Stimulated activated CD8-positive, alpha-beta memory T cell treated with anti-CD3 and anti-CD28 coated beads, Interleukin-15, amount 100 ng/mL, for 24 hours (primary cell): ENCODE measurements at places on chromosomes 2 and 18.

- no peak for DNase-seq
Measured at GRCh38 chr2:38421274-38422056, 44.4 kb upstream of the ATL2 start.

DNA sequence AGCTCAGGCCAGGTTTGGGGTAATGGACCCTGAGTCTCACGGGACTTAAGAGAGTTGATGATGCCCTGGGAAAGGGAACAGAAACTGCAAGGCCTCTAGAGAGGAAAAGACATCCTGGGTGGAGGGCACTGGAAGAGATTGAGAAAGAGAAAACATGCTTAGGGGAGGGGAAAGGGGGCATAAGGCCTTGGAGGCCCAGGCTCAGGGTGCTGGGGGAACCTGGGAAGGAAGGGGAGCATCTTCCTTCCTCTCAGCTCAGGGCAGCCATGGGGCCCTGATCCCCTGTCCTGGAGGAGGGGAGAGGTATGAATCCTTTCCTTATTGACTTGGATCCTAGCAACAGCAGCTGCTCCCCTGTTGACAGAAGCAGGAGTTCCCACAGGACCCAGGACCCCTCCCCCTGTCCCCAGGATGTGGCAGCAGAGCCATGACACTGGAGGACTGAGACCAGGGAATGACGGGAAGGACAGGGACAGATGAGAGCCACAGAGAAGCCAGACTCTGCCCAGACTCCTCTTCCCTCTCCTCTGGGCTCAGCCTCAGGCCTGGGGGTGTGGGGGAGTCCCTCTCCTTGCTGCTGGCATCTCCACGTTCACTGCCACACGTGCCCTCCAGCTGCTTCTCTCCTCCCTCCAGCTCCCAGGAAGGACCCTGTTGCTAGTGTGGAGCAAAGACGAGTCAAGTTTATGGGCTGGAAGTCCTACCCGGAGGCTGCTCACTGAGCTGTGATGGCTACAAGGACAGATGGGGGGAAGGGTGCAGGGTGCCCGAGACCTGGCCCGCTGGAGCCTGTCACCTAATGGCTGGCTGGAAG lies 815 bp downstream of the GPBAR1 start:
- no peak for DNase-seq

DNA sequence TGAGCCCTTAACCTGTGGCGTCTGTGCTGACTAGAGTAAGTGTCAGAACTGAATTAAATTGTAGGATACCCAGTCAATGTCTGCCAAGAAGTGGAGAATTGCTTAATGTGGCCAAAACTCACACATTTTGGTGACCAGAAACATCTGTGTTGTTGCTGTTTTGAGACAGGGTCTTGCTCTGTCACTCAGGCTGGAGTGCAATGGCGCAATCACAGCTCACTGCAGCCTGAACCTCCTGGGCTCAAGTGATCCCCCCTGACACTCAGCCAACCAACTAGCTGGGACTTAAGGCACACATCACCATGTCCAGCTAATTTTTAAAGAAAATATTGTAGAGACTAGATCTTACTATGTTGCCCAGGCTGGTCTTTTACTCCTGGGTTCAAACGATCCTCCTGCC lies 34.4 kb upstream of the RTN4 start:
- DNase-seq, result no peak

DNA sequence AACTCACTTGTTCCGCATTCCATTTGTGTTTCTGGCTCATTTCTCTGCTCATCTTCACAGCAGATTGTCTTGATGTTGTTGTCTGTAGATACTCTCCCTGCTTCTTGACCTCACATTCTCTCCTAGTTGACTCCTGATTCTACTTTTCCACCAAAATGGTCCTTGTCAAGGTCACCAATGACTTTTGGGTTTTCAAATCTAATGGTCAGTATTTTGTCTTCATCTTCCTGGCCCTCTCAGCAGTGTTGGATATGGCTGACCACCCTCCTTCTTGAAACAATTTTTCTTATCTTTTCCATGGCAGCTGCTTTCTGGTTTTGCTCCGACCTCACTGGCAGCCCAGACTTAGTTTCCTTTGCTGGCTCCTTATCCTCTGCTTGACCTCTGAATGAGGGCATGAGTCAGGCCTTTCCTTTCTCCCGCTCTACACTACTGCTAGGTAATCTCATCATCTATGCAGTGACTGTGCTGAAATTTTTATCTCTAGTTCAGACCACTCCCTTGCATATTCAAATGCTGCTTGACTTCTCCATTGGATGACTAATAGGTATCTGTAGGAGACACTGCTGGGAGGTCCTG lies 386.6 kb upstream of the SPRED2 start:
- DNase-seq, result no peak

GRCh38 chr2:168895771-168896170 lies 5.3 kb upstream of the G6PC2 start:
- DNase-seq, result no peak

GRCh38 chr2:172704072-172704936 lies 31.3 kb upstream of the RAPGEF4 start:
- DNase-seq, result no peak

DNA sequence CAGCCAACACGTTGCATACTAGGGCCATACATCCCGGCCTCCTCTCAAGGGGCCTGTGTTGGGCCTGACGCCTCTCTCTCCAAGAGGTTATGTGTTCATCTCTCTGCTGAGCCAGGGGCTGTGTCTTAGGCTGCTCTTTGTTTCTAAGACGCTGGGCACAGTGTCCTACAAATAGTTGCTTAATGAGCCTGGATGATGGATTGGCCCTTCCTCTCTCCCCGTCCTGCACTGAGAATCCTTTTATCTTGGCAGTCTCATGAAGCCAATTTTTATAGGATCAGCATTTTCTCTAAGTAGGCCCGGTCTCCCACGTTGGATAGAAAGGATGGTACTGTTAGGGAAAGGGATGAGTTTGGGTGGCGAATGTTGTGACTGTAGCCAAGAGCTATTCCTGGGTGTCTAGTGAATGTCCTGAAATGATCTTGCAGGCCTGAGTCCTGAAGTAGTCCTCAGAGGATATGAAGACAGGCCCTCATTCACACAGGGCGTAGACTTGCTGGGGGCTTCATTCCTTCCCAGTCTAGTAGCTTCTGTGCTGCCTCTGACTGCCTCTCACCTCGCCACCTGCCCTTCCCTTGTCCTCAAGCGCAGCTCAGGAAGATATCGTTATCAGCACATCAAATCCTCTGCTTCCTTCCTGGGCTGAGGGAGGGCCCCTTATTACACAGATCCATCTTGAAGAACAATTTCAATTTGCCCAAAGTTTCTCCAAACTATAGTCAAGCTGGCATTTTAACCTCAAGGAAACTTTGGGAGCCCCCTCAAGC lies 8.8 kb downstream of the LBH start:
- DNase-seq, result no peak

- no peak for DNase-seq
Measured at GRCh38 chr2:214069254-214069653, 341.6 kb upstream of the VWC2L start.

DNA sequence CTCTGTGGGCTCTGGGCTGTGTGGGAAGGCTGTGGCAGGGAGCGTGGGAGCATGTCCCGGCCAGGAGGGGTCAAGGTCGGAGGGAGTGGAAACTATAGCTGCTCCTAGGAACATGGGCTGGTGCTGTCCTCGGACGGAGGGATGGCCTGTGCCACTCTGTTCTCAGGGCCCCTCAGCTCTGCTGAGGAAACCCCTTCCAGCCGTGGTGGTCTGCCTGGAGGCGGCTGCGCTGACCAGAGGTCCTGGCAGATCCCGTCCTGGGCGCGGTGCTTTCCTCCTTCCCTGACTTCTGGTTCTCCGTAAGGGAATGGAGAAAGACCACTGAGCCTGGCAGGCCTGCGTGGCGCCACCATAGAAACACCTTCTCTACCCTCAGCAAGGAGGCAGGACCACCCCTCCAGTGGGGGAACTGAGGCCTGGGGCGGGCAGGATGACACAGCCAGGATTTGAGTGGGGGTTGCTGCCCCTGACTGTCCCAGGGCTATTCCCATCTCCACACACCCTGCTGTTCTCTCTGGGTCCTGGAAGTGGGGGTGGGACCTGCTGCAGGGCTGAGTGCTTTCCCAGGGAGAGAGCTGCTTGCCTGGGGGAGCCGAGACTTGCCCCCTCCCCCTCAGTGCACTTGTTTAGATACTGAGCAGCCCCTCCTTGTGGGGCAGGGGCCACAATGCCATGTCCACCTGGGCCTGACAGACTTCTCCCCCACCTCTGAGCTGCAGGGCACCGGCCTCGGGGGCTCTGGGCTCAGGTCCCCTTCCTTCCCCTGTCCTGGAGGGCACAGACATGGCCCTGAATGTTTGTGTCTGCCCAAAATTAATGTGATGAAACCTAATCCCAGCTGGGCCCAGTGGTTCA lies 301.0 kb upstream of the HS6ST1 start:
- no peak for DNase-seq

DNA sequence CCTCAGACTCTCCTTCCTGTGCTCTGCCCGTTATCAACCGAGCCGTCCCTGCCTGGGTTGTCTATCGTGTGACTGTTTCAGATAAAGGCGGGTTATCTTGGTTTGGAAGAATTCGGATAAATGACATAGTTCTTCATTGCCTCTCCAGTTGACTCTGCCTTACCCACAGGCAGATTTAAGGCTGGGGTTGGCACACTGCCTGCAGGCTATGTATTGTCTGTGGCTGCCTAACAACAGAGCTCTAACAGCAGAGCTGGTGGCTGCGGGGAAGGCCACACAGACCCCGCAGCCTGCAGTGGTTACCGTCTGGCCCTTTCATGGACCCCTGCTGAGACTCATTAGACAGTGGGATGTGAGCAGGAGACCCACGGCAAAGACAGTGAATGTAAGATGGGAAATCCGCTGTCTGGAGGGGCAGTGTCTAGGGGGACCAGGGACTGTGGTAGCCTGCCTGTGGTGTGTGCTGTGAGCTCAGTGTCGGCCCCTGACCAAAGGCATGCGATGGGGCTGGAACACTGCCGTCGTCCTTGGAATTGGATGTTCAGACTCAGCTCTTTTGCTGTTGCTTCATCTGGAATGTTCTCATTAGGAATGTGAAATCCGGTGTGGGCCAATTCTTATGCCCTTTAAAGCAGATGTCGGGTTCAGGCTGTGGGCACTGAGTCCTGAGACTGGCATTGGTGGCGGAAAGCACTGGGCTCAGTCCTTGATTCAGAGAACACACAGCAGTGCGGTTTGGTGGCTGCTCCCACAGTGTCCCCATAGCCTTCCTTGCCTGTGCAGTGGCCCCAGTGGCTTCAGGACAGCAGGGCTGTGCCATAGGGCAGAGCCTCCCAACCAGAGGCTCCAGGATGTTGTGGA lies 44.5 kb downstream of the SH3RF3 start:
- no peak for DNase-seq

- no peak for DNase-seq
Measured at GRCh38 chr2:2642906-2643890, 312.1 kb upstream of the MYT1L start.

DNA sequence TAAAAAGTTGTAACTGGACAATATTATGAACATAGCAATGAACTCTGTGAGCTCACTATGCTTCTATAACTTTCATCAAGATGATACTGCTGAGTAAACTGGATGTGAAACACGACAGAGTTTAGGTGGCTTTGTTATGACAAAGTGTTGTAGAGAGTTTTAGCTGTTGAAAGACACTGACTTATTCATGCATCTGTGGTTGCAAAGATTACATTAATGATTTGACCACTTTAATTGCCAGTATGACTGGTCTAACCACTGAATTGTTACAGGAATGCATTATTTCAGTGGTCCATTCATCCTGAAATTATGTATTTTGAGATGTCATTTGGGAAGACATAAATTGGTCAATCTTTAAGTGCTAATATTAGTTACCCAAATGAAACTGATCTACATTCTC lies 117.9 kb downstream of the SPHKAP start:
- no peak for DNase-seq

DNA sequence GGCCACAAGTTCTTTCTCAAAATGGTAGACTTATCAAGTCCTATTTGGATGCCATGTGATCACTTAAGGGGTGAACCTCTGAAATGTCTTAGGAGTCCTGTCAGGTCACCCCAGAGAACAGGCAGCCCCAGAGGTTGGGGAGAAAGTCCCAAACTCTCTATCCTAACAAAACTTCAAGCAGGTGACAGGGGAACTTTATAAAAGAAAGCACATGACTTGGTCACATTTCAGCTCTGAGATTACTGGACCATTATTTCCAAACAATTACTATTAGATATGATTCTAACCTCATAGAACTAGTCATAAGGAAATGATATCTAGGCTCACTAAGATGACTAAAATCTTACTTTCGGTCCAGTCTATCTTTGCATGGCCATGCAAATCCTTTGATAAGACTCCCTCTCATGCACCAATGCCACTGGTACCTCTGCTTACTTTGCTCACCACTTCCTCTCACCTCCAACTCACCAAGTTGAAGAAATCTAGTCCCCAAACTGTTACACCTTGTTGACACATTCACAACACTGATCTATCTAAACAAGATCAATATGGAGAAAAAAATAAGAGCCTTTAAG lies 107.0 kb downstream of the GALNT14 start:
- no peak for DNase-seq

- DNase-seq, result no peak
Measured at GRCh38 chr18:45044787-45045186, 364.1 kb downstream of the SETBP1 start.

- no peak for DNase-seq
Measured at GRCh38 chr2:230944123-230944653, 19.1 kb upstream of the GPR55 start.

DNA sequence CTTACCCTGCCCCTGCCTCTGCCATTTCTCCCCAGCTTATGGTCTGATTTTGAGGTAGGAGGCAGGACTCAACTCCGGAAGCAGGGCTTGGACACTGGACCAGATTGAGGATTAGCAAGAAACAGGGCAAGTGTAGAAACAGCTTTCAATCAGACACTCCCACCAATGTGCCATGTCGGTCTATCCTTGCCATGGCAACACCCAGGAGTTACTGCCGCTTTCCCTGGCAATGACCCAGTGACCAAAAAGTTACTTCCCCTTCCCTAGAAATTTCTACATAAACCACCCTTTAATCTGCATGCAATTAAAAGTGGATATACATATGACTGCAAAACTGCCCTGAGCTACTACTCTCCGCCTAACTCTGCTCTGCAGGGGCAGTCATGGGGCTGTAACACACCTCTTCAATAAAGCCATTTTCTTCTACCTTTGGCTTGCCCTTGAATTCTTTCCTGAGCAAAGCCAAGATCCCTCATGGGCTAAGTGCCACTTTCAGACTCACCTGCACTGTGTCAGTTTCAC lies 156.7 kb downstream of the LPIN1 start:
- no peak for DNase-seq

DNA sequence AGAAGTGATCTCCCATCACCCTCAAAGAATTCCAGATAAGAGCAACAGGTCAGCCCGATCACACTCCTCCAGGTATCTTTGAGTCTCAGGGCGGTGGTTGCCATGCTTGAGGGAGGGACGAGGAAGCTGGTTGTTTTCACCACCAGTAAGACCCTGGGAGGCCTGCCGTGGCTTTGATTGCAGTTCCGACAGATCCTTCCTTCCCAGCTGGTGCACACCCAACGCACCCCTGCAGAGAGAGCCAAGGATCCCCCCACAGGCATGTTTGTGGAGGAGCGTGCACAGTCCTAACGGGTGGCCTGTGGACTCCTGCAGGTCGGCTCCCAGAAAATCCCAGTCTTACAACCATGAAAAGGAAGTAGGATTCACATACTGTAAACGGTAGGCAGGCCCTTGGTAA lies 13.8 kb upstream of the ZNF236 start:
- DNase-seq, result no peak

GRCh38 chr2:152492911-152493310 lies 157.9 kb downstream of the FMNL2 start:
- no peak for DNase-seq

GRCh38 chr2:96856776-96857666 lies 795 bp downstream of the ANKRD39 start:
- no peak for DNase-seq

GRCh38 chr18:59606193-59607077 lies 90.8 kb downstream of the CCBE1 start:
- DNase-seq, result no peak
